ENCODE measurements at places on chromosomes 2 and 18. TPM values are rescaled to one million over a fixed set of nuclear protein-coding genes. Genes with fewer than 3 reads are reported as not detected.

DNA sequence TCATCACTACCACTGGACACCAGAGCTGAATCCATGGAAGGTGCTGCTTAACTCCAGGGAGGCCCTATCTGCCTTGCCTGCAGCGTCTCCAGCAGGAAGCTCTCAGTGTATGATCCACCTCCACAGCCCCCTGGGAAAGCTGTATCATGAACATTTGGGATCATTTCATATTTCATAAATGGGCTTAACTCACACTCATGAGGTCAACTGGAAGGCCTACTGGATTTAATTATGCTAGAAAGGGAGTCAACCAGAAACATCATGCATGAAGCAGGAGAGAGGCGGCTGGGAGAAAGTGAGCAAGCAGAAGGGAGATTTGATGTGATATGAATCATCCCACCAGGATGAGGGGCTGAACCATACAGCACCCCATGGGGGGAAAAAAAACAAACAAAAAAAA lies 537.7 kb downstream of the TNS1 start:
- no peak for DNase-seq

Gene MAP3K19
- total RNA-seq: 1.1 TPM

- no peak for DNase-seq
These were observed 12.4 kb downstream of the DYM start for GRCh38 chr18:49447810-49448745.

DNA sequence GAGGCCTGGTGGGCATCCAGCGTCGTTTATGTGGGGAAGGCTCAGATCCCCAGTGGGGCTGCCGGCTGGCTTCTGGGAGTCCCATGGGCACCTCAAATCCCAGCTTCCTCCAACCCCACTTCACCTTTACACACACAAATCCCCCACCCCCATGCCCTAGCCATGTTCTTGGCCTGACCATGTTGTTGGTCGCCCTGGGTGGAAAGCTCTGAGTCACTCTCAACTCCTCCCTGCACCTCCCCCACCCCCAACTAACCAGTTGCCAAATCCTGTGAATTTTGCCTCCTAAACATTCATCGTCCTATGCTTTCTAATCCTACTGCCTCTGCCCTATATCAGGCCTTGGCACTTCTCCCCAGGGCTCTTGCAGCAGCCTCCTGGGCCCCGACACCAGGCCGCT lies 6.4 kb downstream of the TNS1 start:
- no peak for DNase-seq

GRCh38 chr18:58341916-58342315 lies 287.0 kb downstream of the ALPK2 start:
- no peak for DNase-seq

Gene CDH7
- 5.5 TPM for total RNA-seq

Gene ZNF514
- 21.1 TPM for total RNA-seq

Gene VSNL1
- total RNA-seq: 4.1 TPM

DNA sequence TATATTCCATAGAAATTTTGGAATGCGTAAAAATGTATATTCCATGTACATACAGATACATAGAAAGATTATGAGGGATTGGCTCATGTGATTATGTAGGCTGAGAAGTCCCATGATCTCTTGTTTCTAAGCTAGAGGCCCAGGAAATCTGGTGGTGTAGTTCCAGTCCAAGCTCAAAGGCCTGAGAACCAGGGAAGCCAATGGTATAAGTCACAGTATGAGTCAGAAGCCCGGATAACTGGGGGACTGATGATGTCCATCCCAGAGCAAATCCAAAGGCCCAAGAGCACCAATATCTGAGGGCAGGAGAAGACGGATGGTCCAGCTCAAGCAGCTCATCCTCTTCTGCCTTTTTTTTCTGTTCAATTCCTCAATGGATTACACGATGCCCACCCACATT lies 385.0 kb upstream of the KLHL29 start:
- no peak for DNase-seq

GRCh38 chr2:96512341-96512740 lies 7.2 kb upstream of the NEURL3 start:
- peak; percentile 42 for DNase-seq

DNA sequence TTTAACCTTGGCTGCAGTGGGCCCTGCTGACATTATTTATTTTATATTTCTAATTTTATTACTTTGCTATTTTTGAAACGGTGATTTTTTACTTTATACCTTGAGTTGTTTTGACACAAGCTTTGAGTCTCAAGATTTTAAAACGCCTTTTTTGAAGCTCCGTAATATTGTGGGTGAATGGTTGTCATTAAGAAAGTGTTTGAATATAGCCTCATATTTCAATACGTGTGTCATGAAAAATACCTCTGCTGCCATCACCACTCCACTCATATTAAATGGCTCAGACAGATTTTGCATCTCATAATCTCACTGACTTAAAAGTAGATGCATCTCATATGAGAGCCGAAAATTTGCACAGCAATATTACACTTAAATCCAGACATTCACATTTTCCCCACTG lies 106.6 kb downstream of the CTNNA2 start:
- no peak for DNase-seq

- DNase-seq: no peak
These were observed 2.5 kb upstream of the PER2 start for GRCh38 chr2:238290715-238291549.

Gene KCNE4
- 2.5 TPM for total RNA-seq

- DNase-seq: no peak
These were observed 19.3 kb upstream of the COPS8 start for GRCh38 chr2:237066396-237066795.

- no peak for DNase-seq
These were observed 79.4 kb downstream of the TMEM182 start for GRCh38 chr2:102841107-102841840.

Gene HOXD9
- total RNA-seq: 1.5 TPM

DNA sequence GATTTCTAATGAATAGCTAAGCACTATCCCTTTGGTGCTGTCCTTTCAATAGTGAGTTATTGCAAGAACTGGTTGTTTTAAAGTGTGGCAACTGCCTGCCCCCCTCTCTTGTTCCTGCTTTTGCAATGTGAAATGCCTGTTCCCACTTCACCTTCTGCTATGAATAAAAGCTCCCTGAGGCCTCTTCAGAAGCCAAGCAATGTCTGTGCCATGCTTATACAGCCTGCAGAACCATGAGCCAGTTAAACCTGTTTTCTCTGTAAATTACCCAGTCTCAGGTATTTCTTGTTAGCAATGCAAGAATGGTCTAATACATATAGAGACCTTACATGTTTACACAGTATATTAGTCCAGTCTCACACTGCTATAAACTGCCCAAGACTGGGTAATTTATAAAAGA lies 15.0 kb upstream of the METTL21A start:
- no peak for DNase-seq
